Effector CD8-positive, alpha-beta T cell (primary cell): ENCODE measurements at places on chromosomes 11 and 22.

DNA sequence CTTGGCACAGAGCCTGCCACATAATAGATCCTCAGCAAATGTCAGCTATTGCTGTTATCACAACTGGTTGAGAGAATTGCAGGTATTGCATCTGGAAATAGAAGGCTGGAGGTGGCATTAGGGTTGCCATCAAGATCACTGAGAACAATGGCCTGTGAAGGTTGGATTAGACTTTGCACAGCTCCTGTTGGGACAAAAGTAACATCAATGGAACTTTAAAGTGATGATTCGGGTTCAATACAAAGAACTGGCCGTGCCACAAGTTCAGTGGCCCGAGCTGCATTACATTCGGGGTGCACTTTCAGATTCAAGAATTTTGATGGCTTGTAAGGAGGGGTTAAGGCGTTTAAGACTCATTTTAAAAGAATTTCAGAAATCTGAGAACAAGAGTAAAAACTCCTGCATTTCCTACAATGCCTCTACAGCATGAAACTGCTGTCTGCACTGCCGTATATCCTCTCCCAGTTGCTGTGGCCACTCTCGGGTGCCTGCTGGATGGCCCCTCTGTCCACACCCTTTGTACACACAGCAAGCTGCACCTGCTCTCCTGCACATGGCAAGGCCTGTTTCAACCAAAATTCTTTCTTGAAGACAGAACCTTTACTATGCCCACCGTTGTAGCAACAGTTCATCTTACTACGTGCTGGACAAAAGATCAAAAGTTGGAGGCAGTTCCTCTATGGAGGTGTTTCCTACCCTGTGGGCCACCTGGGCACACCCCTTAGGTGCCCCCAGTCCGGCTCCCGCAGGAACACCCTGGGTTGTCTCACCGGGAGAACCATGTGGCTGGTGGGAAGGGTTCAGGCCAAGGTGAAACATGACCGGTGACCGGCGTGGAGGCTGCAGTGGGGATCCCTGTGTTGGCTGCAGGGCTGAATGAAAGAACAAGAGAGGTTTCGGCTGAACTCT lies 17.5 kb upstream of the SHANK2 start:
- no peak for DNase-seq

GRCh38 chr11:1436468-1437039 lies 46.8 kb downstream of the BRSK2 start:
- DNase-seq: no peak

DNA sequence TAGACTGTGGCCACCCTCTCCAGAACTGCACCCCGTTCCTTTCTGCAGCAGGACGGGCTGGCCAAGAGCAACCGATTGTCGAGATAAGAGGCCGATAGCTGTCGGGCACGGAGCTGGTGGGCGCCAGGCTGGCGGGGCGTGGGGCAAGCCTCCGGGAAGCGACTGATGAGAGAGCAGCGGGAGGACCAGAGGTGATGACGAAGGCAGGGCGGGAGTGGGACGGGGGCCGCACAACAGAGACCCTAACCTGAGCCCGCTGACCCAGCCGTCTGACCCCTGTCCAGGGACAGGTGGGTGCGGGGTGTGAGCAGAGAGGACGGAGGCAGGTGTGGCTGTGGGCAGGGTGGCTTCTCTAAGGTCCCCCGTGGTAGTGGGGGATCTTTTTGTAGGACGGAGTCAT lies 7.3 kb upstream of the BRSK2 start:
- no peak for DNase-seq

- no peak for DNase-seq
These were observed 56.9 kb downstream of the MICAL2 start for GRCh38 chr11:12167061-12168000.

DNA sequence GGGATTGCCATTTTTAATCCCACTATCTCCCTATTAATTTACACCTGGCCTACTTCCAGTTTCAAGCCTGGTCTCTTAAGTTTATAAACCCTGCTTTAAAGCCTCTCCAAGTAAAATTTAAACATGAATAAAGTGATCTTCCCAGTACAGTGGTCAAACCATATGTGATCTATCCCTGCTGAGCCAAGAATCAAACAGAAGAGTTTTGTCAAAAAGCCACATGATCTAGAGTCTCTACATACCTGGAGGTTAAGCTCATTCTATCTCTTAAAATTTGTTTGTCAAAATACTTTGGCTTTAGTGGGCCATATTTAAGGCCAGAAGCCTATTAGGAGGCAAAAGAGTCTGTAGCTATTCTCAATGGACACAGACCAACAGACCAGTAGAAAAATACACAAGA lies 42.9 kb upstream of the DDI1 start:
- no peak for DNase-seq

DNA sequence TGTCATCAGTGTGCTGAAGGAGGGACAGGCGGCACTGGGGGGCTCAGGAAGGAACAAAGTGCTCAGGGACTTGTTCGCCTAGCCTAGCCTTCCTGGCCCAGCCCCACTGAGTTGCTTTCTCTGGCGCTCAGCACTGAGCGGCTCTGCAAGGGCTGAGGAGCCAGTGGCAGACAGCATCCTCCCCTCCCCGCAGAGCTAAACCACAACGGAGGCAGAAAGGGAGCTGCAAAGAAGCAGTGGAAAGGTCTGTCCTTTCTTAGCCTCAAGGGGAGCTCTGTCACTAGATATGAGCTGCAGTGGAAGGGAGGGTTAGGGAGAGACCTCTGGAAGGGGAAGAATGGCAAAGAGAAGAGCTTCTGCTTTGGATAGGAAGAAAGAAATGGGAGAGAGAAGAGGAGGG lies 89.7 kb upstream of the PHOX2A start:
- DNase-seq: no peak

- no peak for DNase-seq
These were observed 539.3 kb upstream of the B3GAT1 start for GRCh38 chr11:134951305-134951700.

DNA sequence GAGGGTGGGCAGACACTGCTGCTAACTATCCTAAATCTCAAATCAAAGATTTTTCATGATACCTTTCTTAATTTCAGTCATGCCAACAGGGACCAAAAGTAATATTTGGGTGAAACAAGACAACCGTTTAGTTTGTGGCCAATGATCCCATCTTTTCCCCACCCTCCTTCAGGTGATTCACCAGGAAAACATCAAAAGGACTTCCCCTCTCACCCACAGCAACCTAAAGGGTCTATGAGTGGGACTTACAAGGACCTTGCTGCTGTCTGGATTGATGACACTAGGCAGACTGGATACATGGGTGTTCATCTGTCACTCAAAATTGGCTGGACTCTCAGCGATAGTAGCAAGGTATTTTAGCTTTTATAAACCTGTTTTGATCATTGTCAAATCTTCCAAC lies 62.0 kb upstream of the ZC3H12C start:
- no peak for DNase-seq

DNA sequence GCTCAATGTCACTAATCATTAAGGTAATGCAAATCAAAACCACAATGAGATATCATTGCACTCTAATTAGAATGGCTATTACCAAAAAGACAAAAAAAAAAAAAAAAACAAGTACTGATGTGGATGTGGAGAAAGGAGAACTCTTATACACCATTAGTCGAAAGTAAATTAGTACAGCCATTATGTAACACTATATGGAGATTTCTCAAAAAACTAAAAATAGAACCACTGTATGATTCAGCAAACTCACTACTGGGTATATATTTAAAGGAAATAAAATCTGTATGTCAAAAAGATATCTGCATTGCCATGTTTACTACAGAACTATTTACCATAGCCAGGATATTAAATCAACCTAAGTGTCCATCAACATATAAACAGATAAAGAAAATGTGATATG lies 265.4 kb upstream of the ARHGAP20 start:
- no peak for DNase-seq

DNA sequence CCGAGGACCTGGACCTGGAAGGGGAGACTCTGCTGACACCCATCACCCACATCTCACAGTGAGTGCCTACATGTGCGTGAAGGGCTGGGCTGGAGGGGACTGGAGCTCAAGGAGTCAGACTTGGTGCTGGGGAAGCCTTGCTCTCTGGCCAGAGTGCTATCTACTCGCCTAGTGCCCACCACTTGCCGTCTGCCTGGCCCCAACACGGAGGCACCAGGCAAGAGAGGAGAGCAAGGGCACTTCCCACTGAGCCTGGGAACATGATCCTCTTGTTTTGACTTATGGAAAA lies 37.8 kb downstream of the KCNQ1OT1 start:
- no peak for DNase-seq

DNA sequence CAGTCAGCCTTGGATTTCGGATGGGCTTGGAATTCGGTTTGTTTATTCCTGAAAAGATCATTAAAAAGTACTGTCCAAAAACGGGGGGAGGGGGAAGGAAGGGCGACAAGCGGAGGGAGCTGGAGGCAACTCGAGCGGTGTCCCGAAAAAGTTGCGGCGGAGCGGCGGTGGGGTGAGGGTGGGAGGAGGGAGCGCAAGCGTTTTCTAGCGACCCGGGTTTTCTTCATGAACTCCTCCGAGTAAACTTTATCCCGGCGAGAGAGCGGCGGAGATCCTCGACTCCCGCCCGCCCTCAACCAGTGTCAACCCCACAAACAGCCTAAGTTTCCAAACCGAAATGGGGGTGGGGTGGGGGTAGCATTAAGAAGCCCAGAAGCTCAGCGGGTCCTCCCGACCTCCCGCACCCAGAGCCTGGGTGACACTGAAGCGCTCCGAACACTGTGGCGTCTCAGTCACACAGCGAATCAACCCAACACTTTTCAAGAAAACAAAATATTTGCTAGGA lies 133.0 kb upstream of the C11orf58 start:
- DNase-seq: no peak

DNA sequence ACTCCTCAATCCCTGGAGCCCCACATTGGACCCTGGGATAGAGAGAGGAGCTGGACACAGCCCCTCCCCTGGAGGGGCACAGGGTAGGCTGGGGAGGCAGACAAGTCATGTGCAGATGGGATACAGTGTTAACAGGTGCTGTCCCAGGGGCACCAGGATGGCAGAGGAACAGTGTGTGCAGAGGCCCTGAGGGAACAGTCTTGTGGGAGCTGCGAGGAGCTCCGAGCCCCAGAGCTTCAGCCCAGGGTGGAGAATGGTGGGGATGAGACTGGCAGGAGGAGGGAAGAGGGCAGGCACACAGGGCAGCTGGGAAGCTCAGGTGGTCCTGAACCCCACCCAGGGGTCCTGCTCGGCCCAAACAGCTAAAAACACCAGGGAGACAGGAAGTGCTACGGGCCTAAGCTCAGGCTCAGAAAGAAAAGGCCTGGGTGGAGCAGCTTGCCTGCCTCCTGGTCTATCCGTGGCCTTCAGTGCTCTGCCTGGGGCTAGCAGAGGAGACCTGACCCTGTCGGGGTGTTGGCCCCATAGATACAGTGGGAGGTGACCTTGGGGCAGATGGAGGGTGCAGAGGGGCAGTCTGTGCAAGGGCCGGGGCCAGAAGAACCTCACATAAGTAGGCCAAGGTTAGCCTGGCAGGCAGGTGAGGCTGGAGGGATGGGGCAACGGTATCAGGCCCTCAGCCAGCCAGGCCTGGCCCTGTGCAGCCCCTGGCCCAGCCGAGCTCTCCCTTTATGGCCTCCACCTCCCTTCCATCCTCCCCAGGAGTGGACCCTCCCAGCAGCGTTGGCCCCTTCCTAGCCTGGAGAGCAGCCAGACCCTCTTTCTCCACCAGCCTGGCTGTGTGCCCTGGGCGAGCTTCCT lies 15.4 kb downstream of the CAPN5 start:
- no peak for DNase-seq

DNA sequence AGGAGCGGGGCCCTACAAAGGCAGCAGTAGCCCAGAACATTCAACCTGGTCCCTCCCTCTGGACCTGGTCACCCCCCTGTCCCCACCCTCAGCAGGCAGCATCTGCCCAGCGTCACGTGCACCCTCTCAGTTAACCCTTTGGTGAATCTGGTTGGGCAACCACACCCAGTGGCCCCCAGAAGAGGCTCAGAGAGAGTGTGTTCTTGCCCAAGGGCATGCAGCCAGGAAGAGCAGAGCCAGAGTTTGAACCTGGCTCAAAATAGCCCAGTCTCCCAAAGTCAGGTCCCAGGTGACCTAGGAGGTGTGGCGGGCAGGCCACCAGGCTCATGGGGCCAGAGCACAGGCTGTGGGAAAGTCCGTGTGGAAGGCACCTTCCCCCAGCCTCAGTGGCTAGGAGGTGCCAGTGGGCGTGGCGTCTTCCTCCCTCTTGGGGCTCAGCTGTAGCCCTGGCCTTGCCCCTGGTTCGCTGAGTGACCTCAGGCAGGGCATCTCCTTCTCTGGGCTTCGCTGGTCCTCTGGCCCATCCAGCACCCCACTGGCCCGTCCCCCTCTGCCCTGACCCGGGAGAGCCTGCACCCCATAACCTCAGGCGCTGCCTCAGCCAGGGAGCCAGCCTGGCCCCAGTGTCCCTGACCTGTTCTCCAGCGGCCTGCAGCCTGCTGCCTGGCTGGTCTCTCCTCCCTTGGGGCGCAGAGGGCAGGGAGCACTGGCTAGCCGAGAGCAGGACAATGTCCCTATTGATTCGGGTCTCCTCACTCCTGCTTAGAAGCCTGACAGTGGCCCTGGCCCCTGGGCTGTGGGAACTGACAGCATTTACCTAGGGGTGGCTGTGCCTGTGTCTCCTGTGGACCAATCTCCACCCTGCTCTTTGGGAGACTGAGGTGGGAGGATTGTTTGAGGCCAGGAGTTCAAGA lies 7.0 kb downstream of the ALDH3B1 start:
- DNase-seq: no peak

GRCh38 chr11:31964181-31964580 lies 126.7 kb upstream of the RCN1 start:
- DNase-seq: no peak
